ENCODE measurements at places on chromosomes 2 and 18.

GRCh38 chr18:55321265-55322177 lies 266.5 kb downstream of the TCF4 start:
- DNase-seq = peak; percentile 87

DNA sequence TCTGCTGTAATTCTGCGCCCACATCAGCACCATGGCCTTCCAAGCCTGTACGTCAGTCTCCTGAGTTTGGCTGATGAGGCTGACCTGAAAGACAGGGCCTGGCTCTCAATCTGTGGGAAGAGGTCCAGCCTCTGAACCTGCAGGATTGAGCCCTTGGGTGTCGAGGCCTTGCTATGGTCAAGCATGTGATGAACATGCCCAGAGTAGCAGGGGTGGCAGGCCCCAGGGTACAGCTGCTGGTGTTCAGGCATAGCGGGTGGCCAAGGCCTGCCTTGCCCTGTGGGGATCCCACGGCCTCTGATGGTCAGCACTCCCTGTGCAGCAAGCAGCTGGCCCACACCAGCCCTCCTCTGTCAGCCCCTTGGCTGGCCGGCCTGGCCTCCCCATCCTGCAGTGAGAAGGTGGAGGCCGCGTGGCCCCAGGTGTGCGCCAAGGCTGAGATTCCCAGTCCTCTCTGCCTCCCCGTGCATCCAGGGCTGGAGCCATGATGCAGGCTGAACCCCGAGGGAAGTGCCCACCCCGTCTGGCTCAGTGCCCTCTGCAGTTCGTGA lies 298.4 kb downstream of the NDUFA10 start:
- no peak for DNase-seq

DNA sequence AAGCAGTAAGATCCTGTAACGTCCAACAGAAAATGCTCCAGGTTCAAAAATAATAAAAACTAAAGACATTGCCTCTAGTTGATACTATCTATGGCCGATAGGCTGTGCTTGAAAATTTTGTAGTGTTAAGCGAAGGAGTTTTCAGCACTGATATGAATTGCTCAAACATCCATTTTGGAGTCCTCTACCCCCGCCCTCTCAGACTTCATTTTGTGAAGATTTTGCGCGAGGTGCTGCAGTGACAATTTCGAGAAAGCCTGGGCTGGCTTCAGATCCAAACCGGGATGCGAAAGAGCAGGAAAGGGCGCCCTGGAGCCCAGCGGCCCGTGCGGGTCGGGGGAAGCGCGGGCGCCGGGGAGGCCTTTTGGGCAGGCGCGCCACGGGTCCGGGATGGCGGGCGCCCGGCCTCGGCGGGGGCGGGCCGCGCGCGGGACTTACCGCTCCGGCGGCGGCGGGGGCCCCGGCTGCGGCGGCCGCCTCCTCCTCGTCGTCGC lies 1.8 kb downstream of the SP3 start:
- DNase-seq = peak; percentile 49

- no peak for DNase-seq
Observed at GRCh38 chr2:238717084-238717483, 130.8 kb upstream of the TWIST2 start.

DNA sequence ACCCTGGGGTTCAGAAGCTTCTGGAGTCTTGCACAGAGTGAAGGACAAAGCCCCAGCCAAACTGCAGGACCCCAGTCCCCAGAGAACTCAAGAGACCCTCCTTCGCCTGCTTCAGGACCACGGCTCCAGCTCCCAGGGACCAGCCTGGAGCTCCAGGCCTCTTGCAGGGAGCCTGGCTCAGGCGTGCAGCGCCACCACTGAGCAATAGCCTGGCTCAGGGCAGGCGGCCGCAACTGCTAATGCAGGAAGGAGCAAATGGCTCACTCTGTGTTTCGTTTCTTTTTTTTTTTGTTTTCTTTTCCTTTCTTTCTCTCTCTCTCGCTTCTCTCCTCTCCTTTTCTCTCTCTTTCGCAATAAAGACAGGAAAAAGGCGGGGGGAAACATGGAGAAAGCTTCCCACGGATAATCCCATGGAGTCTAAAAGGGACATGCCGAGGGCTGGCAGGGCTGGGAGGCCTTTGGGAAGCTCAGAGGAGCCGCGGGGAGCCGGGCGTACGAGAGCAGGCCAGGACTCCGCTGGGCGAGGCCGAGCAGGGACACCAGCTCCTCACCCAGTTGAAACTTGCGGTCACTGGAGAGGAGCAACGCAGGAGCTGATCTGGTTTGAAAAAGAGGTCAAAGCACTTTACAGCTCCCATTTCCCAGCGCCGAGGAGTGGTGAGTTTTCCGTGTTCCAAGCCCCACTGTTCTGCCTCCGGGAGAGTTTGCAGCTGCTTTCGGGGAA lies 244.8 kb downstream of the TWIST2 start:
- DNase-seq = no peak

GRCh38 chr2:5316001-5316490 lies 376.1 kb upstream of the SOX11 start:
- DNase-seq = no peak

DNA sequence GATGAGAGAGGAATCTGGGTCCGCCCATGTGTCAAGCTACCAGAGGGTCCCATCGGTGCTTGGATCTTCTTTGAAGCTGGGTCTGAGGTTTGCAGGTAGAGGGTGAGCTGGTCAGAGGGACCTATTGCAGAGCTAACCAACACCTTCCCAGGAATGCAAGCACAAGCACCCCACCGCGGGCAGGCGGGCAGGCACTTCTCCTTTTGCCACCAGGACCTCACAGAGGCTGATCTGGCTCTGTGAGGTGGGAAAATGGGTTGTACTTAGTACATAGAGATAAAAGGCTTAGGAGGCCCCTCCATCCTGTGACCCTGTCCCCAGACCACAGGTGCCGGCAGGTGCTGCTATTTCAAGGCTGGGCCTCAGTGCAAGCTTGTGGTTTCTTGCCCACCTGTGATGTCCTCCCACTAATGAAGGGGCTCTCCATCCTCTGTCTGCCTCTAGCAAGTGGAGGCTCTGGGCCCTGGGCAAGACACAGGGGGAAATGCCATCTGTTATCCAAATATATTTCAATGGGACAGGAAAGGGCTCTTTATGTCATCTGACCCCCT lies 31.4 kb upstream of the IL37 start:
- DNase-seq = no peak

GRCh38 chr2:191321861-191322662 lies 76.9 kb downstream of the MYO1B start:
- DNase-seq = no peak

DNA sequence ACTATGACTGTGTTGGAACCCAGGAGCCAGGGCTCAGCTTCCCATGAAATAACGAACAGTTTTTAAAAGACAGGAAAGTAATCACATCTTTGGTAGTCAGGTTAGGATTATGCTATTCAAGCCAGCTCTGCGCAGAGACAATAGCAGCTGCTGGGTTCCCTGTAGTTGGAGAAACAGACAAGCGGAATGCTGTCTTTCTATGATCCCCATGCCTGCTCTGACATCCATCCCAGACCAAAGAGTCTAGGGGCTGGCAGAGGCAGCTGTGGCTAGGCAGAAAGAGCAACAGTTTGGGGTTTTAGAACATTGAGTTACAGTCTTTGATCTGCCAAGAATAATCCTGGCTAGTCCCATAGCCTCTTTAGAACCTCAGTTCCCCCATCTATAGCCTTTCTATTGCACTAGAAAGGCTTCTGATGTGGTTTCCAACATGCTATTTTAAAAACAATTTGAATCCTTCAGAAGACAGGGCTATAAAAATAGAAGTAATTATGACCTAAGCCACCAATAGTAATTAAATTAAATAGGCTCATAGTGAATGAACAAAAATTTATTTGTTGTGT lies 146.8 kb downstream of the MTX2 start:
- no peak for DNase-seq

GRCh38 chr2:2648094-2648493 lies 317.0 kb upstream of the MYT1L start:
- DNase-seq = no peak

DNA sequence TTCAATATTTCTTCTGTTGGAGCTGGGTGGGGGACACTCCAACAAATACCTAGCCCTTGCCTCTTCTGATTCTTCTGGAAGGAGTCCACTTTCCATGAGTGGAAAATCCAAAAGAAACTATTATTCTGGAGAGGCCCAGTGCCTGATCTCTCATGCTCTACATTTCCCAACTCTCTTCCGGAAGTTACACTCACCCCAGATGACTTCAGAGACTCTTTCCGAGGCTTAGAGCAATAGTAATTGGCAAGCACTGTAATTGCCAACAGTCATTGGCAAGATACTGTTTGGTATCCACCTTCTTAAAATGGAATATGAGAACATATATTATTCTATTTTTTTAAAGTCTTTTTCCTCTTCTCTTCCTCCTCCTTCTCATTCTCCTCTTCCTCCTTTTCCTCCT lies 60.5 kb upstream of the CYRIA start:
- no peak for DNase-seq

DNA sequence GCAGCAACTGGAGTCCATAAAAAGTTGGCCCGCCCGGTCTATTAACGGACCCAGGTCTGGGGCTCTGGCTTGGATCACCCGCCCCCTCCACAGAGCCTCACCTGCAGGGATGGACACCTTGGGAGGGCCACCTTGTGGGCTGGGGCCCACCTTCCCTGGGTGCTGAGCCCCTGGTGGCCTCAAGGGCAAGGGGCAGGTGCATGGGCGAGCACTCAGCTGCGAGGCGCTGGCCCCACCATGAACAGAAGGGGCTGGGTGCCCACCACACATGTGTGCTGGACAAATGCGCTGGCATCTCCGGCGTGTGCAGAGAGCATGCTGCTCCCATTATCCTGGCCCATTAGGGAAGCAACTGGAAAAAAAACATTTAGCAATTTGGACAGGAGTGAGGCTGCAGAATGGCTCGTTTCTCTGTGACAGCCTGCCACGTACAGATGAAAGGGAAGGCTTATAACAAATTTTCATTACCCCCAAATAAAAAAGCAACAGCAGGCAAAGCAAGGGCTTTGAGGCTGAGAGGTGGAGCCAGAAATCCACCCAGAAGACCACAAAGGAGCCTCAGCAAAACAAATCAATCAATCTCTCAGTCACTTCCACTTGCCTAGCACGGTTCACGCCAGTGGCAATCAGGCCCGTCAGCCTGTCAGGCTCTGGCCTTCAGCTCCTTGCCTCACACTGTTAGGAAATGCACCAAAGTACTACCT lies 253.1 kb upstream of the ZNF521 start:
- no peak for DNase-seq

DNA sequence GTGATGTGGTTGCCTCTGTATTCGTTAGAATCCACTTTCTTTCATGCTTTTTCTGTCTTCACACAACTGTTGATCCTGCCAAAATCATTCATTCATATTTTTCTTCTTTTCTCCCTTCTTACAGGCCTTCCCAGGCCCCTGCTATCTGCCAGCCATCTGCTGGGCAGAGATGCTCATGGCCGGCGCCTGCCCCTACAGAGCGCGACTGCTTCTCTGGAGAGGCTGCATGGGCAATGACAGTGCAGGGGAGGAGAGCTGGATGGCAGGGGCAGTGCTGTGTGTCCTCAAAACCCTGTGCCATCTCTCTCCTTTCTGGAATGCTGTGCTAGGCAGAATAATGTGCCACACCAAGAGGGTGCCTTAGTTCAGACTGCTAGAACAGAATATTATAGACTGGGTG lies 125.2 kb downstream of the INHBB start:
- no peak for DNase-seq

- no peak for DNase-seq
Observed at GRCh38 chr2:192026059-192026824, 168.5 kb downstream of the TMEFF2 start.

DNA sequence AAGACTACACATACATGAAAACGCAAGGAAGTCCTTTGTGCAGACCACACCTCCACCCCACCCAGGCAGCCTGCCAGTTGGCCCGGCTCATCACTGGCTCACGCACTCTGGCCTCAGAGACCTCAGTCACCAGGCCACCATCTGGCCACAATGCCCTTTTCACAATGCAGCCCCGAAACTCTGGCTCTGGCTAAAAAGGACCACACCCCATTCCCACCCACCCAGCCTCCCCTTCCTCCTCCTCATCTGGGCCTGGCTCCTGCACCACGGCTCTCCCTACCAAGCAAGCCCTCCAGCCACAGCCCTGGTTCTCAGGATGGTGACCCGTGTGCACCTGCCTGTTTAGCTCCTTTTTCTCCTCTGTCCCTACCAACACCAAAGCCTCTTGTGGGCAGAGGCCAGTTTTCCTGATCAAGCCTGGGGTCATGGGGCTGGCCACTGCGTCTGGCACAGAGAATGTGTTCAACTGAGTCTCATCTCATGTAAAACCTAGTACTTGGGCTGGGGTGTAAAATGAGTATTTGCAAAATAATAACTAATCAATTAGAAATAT lies 7.4 kb downstream of the HDAC4 start:
- DNase-seq = no peak

DNA sequence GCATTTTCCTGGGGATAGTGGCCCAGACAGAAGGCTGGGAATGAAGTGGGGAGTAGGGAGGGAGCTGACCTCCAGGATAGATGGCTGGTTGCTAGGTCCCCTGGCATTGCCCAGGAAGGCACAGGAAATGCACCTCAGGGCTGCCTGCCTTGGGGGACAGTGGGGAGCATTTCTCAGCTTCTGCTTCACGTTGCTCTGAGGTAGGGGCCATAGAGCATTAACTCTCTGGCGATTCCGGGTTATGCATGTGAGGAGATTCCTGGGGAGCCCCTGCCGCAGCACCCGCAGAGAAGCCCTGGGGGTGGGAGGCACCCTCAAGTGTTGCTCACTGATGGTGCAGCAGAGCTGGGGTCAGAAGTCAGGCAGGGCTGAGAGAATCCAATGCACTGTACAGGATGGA lies 256.5 kb downstream of the CYP26B1 start:
- no peak for DNase-seq

DNA sequence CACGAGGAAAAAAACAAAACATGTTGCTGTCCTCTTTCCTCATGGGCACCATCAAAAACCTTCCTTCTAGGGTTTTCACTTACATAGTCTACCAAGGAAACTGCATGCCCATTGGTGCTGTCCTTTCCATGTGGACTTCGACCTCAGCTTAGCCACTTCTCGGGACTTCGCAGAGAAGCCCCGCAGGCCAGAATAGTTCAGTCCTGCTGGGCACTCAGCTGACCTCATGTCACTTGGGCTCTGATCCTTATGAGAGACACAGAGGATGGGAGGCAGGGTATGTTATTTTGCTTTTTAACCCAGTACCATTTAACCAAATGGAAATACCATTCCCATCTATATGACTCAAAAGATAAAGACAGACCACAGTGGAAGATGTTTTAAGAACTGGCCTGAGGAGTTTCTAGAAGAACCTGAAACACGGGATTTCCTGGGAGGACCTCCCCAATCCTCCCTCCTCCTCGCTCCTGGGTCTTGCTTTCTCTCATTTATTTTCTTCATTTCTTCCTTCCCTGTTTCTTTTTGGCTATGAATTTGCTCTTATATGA lies 28.4 kb downstream of the AAK1 start:
- no peak for DNase-seq

DNA sequence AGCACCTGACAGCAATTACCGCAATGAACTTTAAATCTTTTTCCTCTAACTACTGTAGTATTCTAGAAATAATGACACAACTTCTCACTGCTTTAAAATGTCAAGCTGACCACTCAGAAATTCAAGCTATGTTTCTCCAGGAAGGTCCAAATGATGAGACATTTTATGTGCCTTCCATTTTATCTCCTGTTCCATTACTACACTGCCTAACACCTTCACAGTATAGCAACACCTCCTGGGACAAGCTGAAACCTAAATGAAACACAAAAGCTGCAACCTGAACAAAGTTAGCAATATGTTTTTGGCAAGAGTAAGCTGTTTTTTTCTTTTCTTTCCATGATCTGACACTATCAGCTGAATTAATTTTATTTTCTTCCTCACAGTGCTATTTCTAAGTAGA lies 81.9 kb downstream of the IKZF2 start:
- no peak for DNase-seq

GRCh38 chr18:37188016-37188791 lies 359.3 kb downstream of the KIAA1328 start:
- no peak for DNase-seq

GRCh38 chr2:193446967-193447366 lies 1252.2 kb upstream of the TMEFF2 start:
- no peak for DNase-seq

Data from SK-N-DZ (cell line).